ENCODE measurements at places on chromosomes 13 and 19. TPM values are rescaled to one million over a fixed set of nuclear protein-coding genes. Genes with fewer than 3 reads are reported as not detected.

GRCh38 chr13:40061466-40062450 is 406.3 kb downstream of the COG6 start:
- peak; percentile 33 for DNase-seq

DCLK1 gene
- 12.2 TPM for total RNA-seq

GJB6 gene
- not detected for total RNA-seq

DNA sequence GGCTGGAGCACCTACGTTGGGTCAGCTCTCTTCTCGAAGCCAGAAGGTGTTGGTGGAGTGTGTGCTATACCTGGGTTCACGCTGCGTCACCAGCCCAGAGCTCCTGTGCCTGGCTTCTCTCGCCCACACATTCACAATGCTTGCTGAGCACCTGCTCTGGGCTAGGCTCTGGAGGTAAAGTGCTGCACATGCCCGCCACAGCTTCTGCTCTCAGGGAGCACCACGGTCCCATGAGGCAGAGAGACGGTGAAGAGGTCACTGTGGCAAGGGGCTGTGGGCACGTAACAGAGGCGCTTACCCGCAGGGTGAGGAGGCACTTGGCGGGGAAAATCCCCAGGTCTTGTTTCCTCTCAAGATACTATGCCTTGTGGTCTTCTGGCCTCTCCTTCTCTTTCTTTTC is 174.2 kb downstream of the TEX29 start:
- no peak for DNase-seq

DNA sequence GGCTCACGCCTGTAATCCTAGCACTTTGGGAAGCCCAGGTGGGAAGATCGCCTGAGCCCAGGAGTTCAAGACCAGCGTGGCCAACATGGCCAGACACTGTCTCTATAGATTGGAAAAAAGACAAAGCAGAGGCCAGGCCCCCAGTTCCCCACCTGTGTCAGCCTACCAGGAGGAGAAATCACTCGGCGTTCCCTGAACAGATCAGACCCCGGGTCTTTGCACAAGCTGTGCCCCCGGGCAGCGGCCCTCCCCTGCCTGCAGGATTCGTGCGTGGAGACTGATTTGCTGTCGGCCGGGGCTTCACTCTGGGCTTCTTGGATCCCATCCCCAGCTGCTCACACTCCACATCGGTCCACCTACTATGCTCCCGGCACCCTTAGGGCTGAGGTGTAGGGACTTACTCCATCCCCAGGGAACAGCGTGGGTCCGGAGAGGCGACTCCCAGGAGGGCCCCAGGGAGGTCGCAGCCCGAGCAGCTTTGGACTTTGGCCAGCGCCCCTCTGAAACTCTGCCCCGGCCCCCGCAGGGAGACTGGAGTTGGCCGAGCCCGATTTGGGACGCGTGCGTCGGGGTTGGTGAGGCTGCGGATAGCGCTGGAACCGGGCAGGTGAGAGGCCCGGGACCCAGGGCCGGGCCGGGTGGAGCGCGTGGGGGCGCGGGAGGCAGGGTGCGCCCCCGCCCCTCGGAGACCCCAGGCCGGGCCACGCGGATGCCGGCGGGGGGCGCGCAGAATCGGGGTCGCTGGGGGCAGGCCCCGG is 515 bp upstream of the EFNA2 start:
- DNase-seq, result no peak

- DNase-seq, result no peak
These were observed 11.0 kb upstream of the CCL25 start for GRCh38 chr19:8041531-8041931.

DNA sequence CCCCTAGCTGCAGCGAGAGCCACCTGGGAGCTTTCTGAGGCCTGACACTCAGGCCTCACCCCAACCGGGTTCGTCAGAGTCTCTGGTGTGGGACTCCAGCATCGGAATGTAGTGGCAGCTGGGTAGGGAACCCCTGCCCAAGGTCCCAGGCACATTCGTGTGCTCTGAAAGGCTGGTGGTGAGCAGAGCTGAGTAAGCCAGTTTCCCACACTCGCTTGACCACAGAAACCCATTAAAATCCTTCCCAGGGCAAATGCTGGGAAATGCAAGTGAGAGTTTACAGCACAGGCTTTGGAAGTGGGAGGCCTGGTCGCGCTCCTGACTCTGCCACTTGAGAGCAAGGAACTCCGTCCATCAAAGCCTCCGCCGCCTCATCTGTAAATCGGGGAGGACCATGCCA is 4.2 kb downstream of the TRAPPC6A start:
- peak; percentile 97 for DNase-seq

DNA sequence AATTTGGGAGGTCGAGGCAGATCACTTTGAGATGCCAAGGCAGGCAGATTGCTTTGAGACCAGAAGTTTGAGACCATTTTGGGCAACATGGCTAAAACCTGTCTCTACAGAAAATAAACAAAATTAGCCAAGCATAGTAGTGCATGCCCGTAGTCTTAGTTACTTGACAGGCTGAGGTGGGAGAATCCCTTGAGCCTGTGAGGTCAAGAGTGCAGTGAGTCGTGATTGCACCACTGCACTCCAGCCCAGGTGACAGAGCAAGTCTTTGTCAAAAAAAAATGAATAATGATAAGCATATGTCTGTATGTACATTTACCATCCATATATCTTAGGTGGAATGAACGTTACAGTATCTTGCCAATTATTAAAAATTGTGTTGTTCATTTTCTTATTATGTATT is 2447.7 kb downstream of the PCDH9 start:
- DNase-seq, result no peak

GRK1 gene
- not detected for total RNA-seq

Data from renal cortical epithelial cell (primary cell).